ENCODE measurements at places on chromosomes 12 and 14.

DNA sequence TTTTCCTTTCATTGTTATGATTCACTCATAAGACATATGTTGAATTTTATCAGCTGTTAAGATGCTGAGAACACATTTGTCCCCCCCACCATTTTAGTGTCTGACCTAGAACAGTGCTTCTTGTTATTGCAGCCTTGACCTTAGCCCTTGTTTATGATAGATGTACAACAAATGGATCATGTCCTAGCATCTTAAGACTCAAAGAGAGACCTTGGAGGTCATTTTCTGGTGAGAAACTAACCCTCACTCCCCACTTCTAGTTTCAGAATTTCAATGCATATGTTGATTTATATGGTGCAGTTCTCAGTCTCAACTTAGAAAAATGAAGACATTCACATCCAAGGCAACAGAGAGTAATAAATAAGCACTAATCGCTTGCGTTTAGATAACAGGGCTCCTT lies 391.2 kb downstream of the AEBP2 start:
- DNase-seq: no peak

- DNase-seq: no peak
Observed at GRCh38 chr14:102389246-102389645, 26.5 kb downstream of the TECPR2 start.

DNA sequence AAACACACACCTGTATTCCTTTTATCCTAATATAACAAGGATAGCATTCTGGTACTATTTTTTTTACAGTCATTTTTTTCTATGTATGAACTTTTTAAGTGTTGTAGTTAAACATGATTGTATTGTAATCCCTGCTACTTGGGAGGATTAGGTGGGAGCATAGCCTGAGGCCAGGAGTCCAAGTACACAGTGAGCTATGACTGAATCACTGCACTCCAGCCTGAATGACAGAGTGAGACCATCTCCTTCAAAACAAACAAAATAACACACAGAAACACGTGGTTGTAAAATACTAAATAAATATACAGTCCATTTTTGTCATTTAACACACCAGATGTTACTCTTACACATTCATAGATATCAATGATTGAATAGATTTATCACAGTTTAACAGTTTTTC lies 56.9 kb downstream of the MAP4K5 start:
- DNase-seq: no peak

GRCh38 chr12:27424631-27425230 lies 21.8 kb upstream of the SMCO2 start:
- DNase-seq: no peak

- no peak for DNase-seq
Observed at GRCh38 chr12:65477721-65478120, 199.2 kb downstream of the MSRB3 start.

GRCh38 chr12:55188974-55189556 lies 31.8 kb upstream of the OR10A7 start:
- peak; percentile 36 for DNase-seq

GRCh38 chr12:76921100-76921471 lies 42.3 kb upstream of the CSRP2 start:
- no peak for DNase-seq

- DNase-seq: no peak
Observed at GRCh38 chr12:88185988-88186387, 43.9 kb downstream of the TMTC3 start.

DNA sequence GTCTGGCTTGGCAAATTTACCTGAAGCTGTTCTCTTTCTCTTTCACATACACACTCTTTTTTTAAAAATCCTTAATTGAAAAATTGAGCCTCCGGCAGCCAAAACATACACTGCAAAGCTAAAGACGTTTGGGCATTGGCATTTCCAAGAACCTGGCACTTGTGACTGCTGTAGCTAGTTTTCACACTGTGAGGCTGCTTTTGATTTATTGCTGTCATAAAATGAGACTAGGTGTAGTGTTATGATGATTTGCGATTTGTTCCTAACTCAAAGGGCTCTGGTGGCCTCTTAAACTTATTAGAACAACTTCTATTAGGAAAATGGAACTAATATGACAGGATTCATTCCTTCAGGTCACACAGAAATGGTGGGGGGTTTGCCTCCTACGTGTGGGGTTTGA lies 377.1 kb upstream of the FAR2 start:
- no peak for DNase-seq

- no peak for DNase-seq
Observed at GRCh38 chr12:34402899-34403705, 380.8 kb downstream of the ALG10 start.

GRCh38 chr12:53452159-53453077 lies 516 bp downstream of the PCBP2 start:
- DNase-seq: peak; percentile 58

DNA sequence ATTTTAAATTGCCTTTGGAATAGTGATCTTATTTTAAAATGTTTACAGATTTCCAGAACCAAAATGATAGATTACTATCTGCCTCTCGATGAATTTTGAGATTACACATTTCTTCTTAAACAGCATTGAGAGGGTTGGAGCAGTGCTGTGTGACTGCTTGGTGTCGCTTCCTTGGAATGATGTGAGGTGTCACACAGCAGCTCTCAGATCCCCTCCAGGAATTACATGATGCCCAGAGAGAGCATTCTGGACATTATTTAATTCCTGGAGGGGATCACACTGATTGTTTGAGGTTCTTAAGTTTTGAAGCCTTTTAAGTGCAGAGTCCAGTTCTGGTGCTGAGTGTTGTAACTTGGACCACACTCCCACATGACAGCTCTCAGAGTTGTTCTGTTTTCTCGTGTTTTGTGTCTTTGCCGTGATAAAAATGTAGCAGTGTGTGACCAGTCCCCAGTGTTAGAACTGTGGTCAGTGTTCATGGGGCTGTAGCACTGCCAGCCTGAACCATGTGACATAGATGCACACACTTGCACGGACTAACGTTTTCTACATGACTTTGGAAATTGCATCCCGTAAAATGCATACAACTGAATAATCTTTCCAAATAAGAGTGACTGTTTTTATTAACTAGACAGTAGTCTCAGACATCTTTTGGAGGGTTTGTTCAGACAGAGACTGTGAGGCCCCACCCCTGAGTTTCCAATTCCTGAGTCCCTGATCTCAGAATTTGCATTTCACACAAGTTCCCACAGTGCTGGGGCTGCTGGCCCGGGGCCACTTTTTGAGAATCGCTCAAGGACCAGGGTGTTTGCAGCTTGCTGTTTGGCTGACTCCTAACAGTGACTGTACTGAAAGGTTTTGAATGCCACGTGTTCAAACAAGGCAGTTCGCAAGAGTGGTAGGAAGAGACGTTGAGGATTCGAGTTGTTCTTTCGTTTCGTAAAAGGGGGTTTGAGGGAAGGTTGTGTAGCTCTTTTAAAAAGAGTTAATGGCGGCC lies 26.0 kb downstream of the XRCC3 start:
- no peak for DNase-seq

GRCh38 chr12:132268674-132269073 lies 60.7 kb downstream of the GALNT9 start:
- no peak for DNase-seq

GRCh38 chr12:87728931-87729593 lies 300.1 kb downstream of the C12orf50 start:
- no peak for DNase-seq

DNA sequence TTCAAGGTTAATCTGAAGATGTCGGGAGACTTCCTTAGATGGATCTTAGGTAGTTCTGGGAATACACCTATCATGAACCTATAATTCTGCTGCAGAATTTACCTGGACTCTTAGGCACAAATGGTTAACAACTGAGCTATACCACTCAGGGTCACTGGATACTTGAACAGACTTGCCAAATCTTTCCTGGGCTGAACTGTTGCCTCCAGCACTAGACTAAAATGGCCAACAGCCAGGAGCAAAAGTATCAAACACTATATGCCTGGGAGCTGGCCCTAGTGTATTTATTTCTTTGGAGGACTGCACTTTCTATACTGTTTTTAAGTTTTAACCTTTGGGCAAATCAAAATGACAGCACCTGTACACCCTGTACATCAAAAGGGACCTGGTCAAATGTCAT lies 252.8 kb downstream of the TMEM117 start:
- no peak for DNase-seq

GRCh38 chr14:98913967-98914650 lies 357.9 kb downstream of the BCL11B start:
- DNase-seq: no peak

DNA sequence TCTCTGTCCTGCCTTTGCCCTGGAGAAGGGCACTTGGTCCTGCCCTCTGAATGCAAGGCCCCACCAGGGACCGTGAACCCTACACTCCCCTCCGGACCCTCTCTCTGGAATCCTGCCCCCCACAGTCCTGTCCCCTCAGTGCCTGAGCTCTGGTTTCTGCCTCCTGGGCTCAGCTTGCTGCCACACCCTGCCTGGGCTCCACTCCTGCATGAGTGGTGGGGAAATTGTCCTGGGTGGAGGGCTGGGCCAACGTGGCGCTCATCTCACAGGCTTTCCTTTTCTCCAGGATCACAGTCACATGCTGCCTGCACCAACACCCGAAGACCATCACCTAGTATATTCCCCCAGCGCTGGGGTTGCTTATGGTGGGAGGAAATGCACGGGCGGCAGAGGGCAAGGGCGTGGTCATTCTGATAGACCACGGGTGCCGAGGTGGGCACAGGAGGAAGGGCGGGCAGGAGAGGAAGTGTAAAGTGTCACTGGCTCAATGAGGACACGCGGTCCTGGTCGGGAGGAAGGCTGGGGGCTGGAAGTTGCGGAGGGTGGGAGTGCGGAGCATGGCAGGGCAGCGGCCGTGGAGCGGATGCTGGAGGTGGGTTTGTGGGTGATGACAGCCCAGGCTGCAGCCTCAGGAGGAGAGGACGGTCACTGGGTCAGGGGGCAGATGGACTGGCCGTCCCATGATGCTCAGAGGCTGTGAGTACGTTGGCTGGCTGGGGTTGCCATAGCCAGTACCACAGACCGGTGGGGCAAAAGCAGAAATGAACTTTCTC lies 99.5 kb downstream of the KIF26A start:
- no peak for DNase-seq

DNA sequence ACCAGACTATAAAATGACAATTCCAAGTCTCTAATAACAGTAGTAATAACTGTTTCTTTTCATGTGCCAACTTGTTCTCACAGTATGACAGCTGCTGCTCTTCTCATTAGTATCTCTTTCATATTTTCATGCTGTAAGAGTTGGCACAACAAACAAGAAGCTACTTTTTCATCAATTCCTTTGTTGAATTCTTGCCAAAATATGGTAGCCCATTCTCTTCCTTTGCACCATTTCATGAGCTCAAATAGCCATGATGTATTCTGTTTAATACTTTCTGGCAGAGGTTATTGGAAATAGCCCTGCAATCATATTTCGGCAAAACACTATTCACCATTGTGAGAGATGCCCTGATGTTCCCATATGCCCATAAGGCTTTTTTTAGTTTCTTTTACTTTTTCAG lies 1100.7 kb downstream of the TRHDE start:
- DNase-seq: no peak

DNA sequence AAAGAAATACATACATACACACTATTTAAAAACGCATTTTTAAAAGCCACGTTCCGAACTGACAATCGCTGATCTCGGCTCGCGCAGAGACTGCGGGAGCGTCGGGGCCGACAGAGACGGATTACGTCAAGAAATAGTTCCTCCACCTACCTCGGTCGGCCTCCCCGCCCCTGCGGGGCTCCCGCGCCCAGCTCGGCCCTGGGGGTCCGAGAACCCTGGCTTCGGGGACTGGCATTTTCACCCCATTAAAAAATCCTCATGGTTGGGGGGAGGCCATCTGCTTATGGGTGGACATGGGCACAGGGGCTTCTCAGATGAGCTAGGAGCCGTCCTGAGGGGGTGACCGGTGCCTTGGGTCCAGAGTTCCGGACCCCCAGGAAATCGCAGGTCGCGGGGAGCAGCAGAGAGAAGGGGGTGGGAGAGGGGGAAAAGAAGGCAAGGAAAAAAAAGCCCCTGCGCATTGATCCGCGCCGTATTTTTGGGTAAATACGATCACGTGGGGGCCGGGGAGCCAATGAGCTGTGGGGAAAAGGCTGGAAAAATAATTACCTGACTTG lies 324 bp upstream of the HOXC9 start:
- DNase-seq: no peak

DNA sequence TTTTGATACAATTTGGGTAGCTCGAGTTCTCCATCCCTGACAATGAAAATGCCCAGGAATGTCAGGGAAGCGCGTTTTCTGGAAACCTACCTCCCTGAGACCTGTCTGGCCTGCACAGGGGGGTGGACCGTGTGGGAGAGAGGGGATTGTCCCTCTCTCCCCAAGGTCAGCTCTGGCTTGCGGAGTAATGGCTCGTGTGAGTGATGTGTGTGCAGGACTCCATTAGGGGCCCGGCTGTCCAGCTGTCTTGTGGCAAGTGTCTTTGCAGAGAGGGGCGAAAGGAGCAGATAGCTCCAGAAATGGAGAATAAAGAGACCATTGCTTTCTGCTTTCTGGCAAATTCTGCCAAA lies 215.3 kb downstream of the CHST11 start:
- DNase-seq: no peak

DNA sequence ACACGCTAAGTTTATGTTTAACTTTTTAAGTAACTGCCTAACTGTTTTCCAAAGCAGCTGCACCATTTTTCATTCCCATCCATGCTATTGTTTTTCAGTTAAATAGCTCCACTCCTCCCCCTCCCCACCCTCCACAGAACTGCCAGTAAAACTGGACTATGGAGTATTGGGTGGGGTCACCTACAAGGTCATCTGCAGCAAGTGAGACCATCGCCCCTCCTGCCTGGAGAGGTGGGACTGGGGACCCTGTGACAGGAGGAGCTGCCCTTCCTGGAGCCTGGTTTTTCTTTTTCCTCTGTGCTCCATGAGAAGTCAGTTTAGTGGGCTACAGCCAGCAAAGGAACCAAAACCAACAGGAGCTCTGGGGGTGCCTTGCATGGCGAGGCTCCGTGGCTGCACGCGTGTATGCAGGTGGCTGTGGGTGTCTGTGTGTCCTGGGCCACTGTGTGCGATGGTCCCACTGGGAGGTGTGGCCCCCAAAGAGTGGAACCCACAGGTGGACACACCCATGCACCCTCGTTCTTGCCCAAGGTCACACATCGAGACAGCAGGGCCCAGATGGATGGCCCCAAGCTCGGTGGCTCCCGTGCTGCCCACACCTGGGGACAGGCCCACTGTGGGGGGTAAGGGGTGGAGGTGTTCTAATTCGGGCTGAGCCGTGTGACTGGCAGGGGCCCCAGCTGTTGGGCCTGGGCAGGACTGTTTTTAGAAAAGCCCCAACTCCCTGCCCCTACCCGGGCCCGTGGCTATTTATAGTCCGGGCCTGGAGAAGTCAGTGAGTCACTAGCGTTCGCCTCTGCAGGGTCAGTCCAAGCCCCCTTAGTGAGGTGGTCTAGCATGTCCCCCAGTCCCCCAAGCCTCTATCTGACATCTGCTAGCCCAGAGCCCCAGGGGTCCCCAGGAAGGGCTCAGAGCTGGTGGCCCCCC lies 2.3 kb upstream of the ADSS1 start:
- no peak for DNase-seq

DNA sequence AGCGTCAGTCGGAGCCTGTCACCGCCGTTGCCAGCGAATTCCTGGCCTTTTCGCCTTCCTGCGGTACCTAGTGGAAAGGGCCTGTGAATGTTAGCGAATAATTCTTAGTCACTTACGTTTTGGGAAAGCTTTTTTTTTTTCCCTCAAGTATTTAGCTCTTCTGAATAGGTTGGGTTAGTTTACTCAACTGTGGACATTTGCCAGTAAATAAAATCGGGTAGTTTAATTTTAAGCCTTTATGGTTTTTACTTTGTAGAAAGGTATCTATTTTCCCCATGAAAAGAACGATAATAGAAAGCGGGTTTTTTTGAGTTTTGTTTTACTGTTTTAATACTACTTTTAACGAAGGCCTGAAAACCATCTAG lies 1.7 kb downstream of the YY1 start:
- DNase-seq: no peak
